ENCODE measurements at places on chromosomes 5 and 9.

DNA sequence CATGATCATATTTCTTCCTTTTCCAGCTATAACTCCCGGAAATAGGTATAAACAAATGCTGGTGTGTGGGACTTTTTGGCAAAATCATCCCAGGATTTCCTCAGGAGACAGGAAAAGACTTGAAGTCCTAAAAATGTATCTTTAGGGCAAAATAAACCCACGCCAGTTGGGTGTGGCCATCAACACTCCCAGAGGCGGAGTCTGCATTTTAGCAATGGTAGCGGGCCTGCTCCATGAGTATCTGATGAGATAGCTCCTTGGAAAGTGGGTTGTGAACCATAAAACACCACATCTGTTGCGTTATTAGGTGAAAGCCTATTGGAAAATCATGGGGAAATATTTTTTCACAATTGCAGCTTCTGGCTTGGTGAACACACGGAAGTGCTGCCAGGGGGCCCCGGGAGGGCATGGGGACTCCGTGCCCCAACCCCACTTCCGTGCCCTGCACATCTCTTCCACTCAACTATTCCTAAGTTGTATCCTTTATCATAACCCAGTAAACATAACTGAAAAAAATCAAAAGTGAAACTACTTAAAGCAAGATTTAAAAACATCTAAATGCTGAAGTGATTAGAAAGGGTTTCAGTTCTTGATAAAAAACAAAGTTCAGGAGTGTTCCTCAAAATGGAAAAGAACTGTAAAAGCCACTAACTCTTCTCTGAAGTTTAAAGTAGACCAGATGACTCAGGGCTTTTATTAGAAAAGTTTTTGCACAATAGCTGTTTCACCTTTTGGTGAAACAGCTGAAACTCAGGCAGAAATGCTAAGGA lies 111.2 kb downstream of the LRRC70 start:
- DNase-seq: no peak

- no peak for DNase-seq
Observed at GRCh38 chr9:131237291-131237690, 39.0 kb downstream of the FAM78A start.

GRCh38 chr9:137452006-137452760 lies 7.0 kb downstream of the NSMF start:
- no peak for DNase-seq

GRCh38 chr5:80987078-80987766 lies 27.1 kb downstream of the RASGRF2 start:
- no peak for DNase-seq
